Karpas-422 (cell line): ENCODE measurements at places on chromosomes 2 and 18.

DNA sequence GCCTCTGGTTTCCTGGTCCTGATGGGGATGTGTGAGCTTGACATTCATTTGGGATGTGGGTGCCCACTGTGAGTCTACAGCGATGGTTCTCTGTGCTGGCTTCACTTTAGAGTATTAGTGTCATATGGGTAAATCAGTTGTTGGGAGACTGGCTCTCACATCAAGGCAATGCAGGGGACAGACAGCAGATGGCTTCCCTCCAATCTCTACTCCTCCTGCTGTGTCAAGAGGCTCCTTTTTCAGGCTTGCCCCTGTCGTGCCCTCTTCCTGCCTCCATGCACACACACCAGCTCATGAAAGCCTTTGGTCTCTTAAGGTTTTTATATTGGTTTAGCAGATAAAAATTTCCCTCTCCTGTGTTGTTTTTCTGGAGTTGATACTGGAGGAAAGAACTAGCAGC lies 315.6 kb downstream of the RDH14 start:
- H3K27ac ChIP-seq: no peak overlapping the region
- H3K4me1 ChIP-seq: no peaks in the 10 kb centered on the region
- H3K27me3 ChIP-seq: no peaks in the 10 kb centered on the region
- H3K4me3 ChIP-seq: no peak overlapping the region

- H3K36me3 ChIP-seq: no peaks in the 10 kb centered on the region
- no peak overlapping the region for H3K4me3 ChIP-seq
- no peaks in the 10 kb centered on the region for H3K27me3 ChIP-seq
- H3K4me1 ChIP-seq: no peaks in the 10 kb centered on the region
- H3K27ac ChIP-seq: no peak overlapping the region
- no peak for DNase-seq
These were observed 332.1 kb downstream of the AGAP1 start for GRCh38 chr2:235825946-235826345.

- H3K27ac ChIP-seq: no peak overlapping the region
- no peaks in the 10 kb centered on the region for H3K36me3 ChIP-seq
- no peaks in the 10 kb centered on the region for H3K27me3 ChIP-seq
- H3K4me3 ChIP-seq: no peak overlapping the region
- no peak for DNase-seq
- H3K4me1 ChIP-seq: no peaks in the 10 kb centered on the region
These were observed 64.3 kb downstream of the ACVR2A start for GRCh38 chr2:147909178-147909577.

GRCh38 chr2:191676790-191677645 lies 918 bp upstream of the NABP1 start:
- peak overlapping the region; percentile 68 for H3K4me3 ChIP-seq
- DNase-seq: peak; percentile 70
- peaks cover 56% of the 10 kb centered on the region for H3K4me1 ChIP-seq
- H3K27ac ChIP-seq: 0 out of 2 replicates have a peak overlapping the region, but pooled peaks have one; percentile 19
- H3K27me3 ChIP-seq: no peaks in the 10 kb centered on the region

- no peaks in the 10 kb centered on the region for H3K27me3 ChIP-seq
- no peak for DNase-seq
- H3K4me3 ChIP-seq: no peak overlapping the region
- H3K27ac ChIP-seq: no peak overlapping the region
These were observed 3.2 kb downstream of the NBAS start for GRCh38 chr2:15557887-15558311.

DNA sequence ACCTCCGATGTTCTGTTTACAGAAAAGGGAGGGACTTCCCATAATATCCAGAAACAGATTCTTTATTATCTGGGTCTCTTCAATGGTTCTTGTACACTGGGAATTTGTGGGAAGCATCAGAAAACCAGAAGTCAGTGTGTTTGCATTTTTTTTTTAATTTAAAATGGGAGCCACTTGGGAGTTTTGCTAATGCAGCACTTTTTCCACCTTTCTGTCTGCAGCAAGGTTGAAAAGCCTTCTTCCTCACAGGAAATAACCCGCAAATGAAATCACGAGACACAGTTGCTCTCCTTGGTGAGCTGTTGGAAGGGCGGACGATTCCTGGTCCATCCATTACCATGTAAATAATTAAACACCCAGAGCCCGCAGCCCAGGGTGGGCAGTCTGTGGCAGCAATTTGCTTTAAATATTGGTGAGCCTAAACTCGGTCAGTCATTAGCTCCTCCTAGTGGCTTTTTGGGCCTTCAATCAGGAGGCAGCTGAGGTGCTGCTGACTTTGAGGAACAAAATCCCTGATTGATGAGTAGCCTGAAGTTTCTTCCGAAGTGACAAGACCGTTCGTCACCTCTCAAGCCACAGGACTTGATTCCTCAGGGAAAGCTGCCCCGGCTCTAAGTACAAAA lies 471.5 kb downstream of the EPHA4 start:
- H3K27me3 ChIP-seq: no peaks in the 10 kb centered on the region
- H3K4me3 ChIP-seq: no peak overlapping the region
- peak; percentile 62 for DNase-seq
- H3K27ac ChIP-seq: no peak overlapping the region
- H3K36me3 ChIP-seq: no peaks in the 10 kb centered on the region

DNA sequence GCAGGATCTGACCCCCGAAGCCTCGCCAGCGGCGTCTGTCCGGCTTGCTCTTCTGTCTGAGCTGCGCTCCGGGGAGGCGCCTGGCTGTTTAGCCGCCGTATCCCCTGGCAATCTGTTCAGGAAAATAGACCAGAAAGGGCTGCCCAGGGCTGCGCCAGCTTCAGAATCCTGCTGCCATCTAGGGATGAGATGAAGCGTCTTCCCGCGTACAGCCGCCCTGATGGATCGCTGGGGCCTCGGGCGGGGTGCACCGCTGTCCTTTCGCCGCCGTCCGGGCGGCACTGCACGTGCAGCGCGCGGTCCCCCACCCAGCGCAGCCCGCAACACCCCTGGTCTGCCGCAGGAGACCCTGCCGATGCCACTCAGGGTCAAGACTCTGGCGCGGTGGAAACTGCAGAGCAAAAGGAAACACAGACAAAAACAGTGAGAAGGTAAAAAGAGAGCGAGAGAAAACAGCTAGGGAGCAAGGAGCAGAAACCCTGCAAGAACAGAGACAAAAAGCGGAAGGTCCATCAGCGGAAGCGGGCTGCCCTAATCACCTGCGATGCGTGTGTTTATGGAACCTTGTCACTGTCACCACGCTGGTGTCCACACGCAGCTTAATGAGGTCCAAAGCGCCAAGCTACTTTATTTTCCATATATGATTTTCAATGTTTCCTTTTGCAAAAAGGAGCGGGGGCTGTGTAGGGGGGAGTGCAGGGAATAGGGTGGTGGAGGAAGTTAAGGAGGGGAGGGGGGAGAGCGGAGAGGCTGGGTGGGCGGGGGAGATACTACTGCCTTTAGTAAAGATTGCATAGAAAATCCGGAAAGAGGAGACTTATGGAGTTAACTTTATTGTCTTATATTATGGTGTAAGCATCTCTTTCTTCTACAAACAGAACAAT lies 2113.3 kb upstream of the PIK3C3 start:
- H3K36me3 ChIP-seq: no peaks in the 10 kb centered on the region
- H3K4me1 ChIP-seq: no peaks in the 10 kb centered on the region
- H3K27ac ChIP-seq: no peak overlapping the region
- no peak for DNase-seq
- no peaks in the 10 kb centered on the region for H3K27me3 ChIP-seq
- H3K4me3 ChIP-seq: no peak overlapping the region

DNA sequence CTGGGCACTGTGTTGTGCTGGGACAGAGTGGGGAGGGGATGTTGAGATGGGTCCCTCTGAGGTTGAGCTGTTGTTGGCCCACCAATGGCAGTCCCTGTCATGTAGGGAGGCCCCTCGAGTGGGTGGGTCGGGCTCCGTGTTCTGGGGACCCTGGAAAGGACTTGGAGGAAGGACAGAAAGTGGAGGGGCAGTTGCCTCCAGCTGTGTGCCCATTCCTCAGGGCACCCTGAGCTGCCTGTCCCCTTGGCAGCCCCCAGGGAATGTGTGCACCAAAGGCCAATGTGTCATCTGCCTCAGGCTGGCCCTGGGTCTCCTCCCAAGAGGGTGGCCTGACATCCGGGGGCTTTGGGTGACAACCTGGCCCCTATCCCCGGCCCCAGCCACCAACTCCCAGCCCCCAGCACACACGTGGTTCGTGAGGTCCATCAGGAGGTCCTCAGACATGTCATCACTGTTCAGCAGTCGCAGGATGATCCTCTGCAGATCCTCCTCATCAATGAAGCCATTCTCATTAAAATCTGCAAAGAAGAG lies 57.7 kb downstream of the CIB4 start:
- no peaks in the 10 kb centered on the region for H3K27me3 ChIP-seq
- no peak for DNase-seq
- H3K36me3 ChIP-seq: no peaks in the 10 kb centered on the region
- H3K4me3 ChIP-seq: no peak overlapping the region
- peaks cover 15% of the 10 kb centered on the region for H3K4me1 ChIP-seq
- H3K27ac ChIP-seq: no peak overlapping the region

GRCh38 chr2:3807853-3808252 lies 104.5 kb downstream of the DCDC2C start:
- H3K27ac ChIP-seq: no peak overlapping the region
- DNase-seq: no peak
- no peak overlapping the region for H3K4me3 ChIP-seq
- no peaks in the 10 kb centered on the region for H3K4me1 ChIP-seq
- no peaks in the 10 kb centered on the region for H3K27me3 ChIP-seq

DNA sequence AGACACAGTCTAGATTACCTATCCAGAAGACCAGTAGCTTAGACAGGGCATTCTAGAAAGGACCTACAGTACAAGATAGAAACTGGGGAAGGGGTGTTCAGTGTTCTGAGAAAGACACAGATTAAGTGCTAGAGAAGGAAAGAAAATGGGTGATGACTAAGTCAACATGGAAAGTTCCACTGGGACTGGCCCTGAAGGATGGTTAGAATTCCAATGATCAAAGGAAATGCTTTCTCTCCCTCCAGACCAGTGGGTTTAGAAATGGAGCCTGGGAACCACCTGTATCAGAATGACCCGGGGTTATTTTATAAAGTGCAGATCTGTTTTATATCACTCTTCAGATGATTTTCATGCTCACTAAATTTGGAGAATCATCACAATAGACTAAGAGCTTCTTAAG lies 5.8 kb upstream of the COLEC12 start:
- H3K27ac ChIP-seq: no peak overlapping the region
- H3K27me3 ChIP-seq: no peaks in the 10 kb centered on the region
- no peaks in the 10 kb centered on the region for H3K36me3 ChIP-seq
- H3K4me1 ChIP-seq: peaks cover 6% of the 10 kb centered on the region; the same call in 1 of the 2 replicates

- no peaks in the 10 kb centered on the region for H3K4me1 ChIP-seq
- H3K4me3 ChIP-seq: no peak overlapping the region
- H3K27ac ChIP-seq: no peak overlapping the region
- no peaks in the 10 kb centered on the region for H3K36me3 ChIP-seq
These were observed 25.6 kb upstream of the FAM124B start for GRCh38 chr2:224427471-224427870.

DNA sequence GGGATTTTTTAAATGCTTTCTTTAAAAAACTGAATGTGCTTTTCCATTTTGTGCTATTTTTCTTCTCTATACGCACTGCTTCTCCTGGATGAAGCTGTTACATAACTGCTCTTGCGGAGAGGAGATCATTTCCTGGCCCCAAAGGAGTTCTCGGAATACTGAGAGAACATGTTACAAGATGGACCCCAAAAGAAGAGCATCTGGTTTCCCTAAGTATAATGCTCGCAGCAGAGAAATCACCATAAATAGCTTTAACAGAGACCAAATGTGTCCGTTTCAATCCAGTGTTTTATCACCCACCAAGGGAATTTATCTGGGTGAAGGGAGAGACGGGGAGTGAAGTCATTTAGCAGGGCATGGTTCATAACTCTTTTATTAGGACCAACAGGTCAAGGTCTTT lies 80.1 kb downstream of the RBM43 start:
- H3K36me3 ChIP-seq: no peaks in the 10 kb centered on the region
- H3K4me3 ChIP-seq: no peak overlapping the region
- H3K27me3 ChIP-seq: peaks cover 2% of the 10 kb centered on the region; the same call in 1 of the 2 replicates
- DNase-seq: no peak
- H3K4me1 ChIP-seq: no peaks in the 10 kb centered on the region

DNA sequence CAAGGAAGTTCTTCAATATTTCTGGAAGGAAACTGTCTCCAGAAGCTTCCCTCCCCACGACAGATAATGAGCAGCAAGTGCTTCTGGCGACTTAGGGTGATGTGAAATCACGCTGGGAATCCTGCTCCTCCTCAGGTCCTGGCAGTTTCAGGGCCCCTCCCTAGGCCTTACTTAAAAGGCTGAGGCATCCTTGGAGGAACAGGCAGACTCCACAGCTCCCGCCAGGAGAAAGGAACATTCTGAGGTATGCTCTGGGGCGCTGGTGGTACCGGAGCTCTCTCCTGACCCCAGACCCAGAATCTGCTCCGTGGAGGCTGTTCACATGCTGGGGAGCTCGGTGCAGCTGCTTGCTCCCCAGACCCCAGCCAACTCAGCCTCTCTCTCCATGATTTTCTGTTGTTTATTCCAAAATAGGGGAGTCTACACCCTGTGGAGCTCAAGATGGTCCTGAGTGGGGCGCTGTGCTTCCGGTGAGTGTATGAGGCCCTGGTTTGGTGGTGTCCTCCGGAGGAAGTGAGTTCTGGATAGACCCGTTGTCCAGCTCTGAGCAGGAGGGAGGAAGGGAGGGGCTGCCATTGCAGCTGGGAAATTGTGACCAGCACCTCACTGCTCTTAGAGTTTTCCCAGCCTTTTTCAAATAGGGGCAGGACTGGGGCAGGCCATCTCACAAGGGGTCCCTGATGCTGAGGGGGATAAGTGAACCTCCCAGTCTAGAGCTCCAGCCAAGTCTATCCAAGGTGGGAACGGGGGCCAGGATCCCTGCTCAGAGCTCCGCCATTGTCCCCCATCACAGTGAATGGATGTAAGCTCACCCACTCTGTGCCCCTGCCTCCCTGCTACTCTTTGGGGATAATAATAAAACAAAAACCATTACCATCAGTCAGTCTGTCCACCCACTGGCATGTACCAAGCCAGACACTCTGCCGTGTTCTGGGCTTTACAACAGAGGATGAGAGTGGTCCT lies at the start of gene IL36RN:
Gene IL36RN (plus strand): TSS at position 201 of the 963 bp plus-strand sequence. CDS start 241 bp downstream, at position 442.
- no peak within 1 kb of the TSS for H3K4me3 ChIP-seq
- no peaks in the 10 kb centered on the region for H3K4me1 ChIP-seq
- no peak for DNase-seq
- H3K27me3 ChIP-seq: no peaks in the 10 kb centered on the region
- H3K27ac ChIP-seq: no peak within 1 kb of the TSS

GRCh38 chr2:58730764-58731487 lies 489.8 kb upstream of the FANCL start:
- H3K27ac ChIP-seq: no peak overlapping the region
- DNase-seq: no peak
- H3K4me1 ChIP-seq: no peaks in the 10 kb centered on the region
- H3K36me3 ChIP-seq: no peaks in the 10 kb centered on the region
- H3K27me3 ChIP-seq: no peaks in the 10 kb centered on the region

GRCh38 chr2:134391751-134392160 lies 137.9 kb downstream of the MGAT5 start:
- peaks cover 42% of the 10 kb centered on the region for H3K4me1 ChIP-seq
- no peaks in the 10 kb centered on the region for H3K27me3 ChIP-seq
- no peaks in the 10 kb centered on the region for H3K36me3 ChIP-seq
- H3K27ac ChIP-seq: no peak overlapping the region
- no peak for DNase-seq

GRCh38 chr2:145764631-145765030 lies 1244.7 kb upstream of the ZEB2 start:
- no peak overlapping the region for H3K4me3 ChIP-seq
- H3K27me3 ChIP-seq: no peaks in the 10 kb centered on the region
- H3K27ac ChIP-seq: no peak overlapping the region
- DNase-seq: no peak
- no peaks in the 10 kb centered on the region for H3K4me1 ChIP-seq

- H3K4me1 ChIP-seq: peaks cover 7% of the 10 kb centered on the region
- no peak for DNase-seq
- no peak overlapping the region for H3K27ac ChIP-seq
- no peak overlapping the region for H3K4me3 ChIP-seq
These were observed 508.4 kb downstream of the ZEB2 start for GRCh38 chr2:144011553-144011952.
